ENCODE measurements at places on chromosomes 5 and 9.

GRCh38 chr5:526456-527088, 2.3 kb upstream of the SLC9A3 start:
- DNase-seq: no peak

DNA sequence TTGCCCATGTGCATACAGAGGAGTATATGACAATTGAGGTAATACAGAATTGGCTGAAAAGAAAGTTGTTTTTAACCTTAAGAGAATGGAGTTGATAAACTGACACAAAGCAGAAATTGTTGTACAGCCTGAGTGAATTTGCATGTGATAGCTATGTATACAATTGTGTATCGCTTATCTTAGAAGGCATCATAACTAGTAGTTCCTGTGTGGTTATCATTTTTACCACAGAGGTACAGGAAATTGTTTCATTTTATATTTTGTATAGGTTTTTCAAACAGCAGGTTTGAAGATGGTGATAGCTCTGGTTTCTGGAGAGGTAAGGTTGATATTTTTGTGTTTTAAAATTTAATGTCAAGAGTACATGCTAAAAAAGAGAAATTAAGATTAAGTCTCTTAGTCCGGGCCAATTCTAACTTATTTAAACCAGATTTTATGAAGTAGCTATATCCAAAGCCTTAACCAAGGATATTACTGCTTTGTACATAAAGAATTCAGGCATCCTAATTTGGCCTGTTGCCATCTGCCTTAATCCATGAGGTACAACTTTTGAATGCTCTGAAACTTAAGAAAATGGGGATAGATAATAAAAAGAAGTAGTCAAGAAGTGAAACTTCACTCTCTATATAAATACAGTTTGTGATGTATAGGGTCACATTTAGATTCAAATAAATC, 26.0 kb downstream of the DDX4 start:
- no peak for DNase-seq

GRCh38 chr5:140996060-140996459, 29.8 kb downstream of the PCDHAC2 start:
- peak; percentile 91 for DNase-seq

DNA sequence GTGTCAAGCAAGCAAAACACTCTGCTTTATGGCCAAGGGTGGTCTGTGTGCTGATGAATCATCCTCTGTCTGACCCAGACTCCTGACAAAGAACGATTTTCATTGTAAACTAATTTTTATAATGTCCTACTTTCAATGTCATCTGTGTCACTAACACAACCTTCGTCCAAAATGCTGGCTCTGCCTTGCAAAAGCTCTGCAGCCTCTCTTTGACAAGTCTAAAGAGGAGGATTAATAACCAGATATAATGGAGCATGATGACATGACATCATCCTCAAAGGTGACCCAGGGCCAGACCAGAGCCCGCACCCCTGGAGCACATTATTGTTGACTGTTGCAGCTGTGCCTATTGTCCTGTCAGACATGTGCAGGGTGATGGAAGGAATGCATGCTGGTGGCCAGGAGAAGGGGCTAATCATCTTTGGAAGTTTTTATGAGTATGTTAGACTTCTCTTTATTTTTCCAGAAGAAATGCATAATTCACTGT, 589.4 kb downstream of the NR2F1-AS1 start:
- no peak for DNase-seq

DNA sequence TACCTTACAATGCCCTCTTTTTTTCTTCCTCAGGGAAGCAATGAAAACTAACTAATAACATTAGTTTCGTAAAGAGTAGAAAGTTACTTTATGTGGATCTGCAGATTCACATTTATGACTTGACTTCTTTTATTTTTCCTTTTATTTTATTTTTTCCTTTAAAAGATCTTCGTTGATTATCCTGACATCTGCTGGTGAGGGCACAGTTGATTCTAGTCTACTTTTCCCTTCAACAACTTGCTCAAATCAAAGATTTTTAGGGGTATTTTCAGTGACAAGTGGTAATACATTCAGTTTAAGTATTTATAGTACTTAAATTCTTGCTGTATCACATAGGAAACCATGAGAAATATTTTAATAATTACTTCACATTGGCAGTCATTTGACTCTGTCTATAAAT, 4.9 kb downstream of the EDIL3 start:
- no peak for DNase-seq

GRCh38 chr9:123702483-123702882, 227.4 kb downstream of the DENND1A start:
- no peak for DNase-seq

DNA sequence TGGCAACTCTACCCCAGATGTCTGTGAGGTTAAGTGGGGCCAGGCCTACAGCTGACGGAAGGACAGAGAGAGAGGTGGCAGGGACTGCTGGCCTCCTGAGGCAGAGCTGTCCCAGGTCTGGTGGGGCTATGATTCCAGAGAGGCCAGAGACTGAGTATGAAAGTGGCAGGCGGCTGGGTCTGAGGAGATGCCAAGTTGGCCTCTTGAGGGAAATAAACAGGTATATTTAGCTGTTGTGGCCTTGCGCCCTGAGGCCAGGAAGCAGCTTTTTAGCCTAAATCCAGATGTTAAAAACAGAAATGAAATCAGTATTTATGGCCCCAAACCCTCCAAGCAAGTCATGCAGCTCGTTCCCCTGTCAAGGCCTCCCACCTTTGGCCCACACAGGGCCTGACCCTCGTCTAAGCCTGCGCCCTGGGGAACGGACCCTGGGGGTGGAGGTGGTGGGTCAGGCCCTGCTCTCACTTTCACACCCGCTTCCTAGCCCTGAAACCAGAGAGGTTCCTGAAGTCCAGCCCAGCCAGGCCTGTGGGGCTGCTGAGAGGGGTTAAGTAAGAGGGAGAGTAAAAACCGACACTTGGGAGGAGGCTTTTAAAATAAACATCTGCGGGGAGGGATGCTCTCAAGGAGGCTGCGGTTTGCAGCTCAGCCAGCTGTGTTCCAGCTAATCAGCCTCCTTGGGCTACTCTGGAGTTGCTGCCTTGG, 18.7 kb downstream of the PCDHGC5 start:
- no peak for DNase-seq

DNA sequence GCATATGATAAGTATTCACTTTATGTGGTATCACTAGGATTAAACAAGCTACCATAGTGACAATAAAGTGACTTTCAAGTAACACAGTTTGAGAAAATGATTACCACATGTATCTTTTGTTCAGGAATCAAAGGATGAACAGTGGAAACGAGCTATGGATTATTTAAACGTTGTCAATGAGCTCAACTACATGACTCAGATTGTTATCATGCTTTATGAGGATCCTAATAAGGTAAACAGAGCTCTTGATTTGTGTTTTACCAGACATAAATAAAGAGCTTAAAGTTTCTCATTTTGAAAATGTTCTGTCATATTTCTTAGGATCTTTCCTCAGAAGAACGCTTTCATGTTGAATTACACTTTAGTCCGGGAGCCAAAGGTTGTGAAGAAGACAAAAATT, 57.4 kb downstream of the PPIP5K2 start:
- DNase-seq: no peak

- no peak for DNase-seq
Observed at GRCh38 chr5:62124266-62124665, 181.7 kb upstream of the KIF2A start.

DNA sequence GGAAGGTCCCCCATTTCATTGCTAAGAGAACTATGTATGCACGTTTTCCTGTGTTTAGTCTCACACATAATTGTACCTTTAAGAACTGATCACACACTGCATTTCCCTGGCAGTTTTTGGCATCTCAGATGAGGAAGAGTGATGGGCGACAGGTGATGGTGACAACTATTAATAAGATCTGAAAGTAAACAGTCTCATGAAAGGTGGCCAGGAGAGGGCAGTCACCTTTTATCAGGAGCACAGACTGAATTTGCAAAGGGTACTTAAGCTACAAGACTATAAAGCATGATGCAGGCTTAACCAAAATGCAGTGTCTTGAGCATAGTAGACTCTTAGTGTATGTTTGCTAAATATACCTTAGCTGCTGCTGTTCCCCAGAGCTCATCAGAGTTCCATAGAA, 91.5 kb downstream of the GHR start:
- no peak for DNase-seq

- DNase-seq: no peak
Observed at GRCh38 chr5:57215629-57216195, 41.9 kb downstream of the GPBP1 start.

- DNase-seq: peak; percentile 59
Observed at GRCh38 chr5:65213921-65214525, 267.7 kb downstream of the ADAMTS6 start.

DNA sequence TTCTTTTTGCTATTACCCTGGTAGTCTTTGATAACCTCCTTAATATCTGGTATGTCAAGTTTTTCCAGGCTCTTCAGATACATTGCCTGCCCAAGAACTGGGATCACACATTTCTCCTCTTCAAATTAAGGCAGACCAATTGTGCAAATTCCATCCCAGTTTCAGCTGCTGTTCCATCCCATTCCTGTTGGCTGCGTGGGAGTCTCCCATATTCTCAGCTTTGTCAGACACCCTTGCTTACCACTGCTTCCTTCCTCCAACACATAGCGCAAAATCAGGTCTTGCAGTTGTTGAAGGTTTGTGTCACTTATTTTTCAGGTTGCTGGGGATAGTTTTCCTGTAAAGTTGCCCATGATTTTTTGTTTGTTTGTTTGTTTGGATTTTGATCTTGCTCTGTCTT, 15.2 kb downstream of the HCN1 start:
- DNase-seq: no peak

GRCh38 chr5:91132550-91132949, 250.6 kb downstream of the ARRDC3 start:
- DNase-seq: no peak

GRCh38 chr5:61386045-61386800, 54.2 kb downstream of the ZSWIM6 start:
- no peak for DNase-seq

DNA sequence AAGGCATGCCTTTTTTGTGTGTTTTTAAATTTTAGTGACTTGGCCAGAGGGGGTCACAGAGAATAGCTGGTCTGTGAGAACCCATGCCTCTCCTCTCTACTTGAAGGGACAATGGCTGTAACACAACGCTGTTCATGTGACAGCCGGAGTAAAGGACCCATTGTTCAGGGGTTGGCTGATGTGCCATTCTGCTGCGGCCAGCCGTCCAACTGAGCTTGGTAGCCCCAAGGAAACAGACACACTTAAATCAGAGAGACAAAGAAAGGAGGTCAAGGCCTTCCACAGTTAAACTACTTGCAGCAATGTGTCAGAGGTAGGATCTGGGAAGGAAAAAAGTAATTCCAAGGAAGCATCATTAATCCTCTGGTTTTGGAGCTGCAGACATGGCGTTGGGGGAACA, 8.1 kb downstream of the MEGF10 start:
- DNase-seq: no peak

DNA sequence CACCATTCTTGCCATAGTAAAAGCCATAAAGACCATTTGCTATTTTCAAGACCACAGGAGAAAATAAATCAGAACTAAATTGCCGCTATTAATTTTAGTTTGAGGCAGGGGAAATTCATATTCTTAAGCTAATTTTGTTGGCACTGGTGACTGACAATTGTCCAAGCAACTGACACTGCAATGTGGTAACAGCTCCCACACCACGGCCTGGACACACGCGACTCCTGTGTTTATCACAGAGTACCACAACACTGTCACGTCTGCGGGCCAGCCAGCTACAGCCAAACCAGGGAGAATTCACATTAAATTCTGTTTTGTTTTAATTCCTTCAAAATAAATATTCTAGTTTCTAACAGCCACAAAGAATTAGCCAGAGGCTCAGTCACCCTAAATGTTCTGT, 481.9 kb downstream of the CTNND2 start:
- DNase-seq: no peak

- no peak for DNase-seq
Observed at GRCh38 chr9:136058801-136059302, 36.2 kb downstream of the NACC2 start.

DNA sequence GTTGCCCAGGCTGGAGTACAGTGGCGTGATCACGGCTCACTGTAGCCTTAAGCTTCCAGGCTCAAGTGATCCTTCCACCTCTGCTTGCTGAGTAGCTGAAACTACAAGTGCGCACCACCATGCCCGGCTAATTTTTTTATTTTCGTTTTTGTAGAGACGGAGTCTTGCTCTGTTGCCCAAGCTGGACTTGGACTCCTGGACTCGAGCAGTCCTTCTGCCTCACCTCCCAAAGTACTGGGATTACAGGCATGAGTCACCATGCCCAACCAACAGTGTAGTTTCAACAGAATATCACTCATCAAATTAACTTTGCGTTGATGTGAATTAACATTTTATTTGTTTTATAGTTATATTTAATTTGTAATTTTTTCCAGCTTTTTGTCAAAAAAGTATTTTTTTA, 45.3 kb downstream of the WDR70 start:
- no peak for DNase-seq

- no peak for DNase-seq
Observed at GRCh38 chr9:16484744-16485143, 385.7 kb downstream of the BNC2 start.

GRCh38 chr9:100499460-100499859, 26.5 kb downstream of the TMEFF1 start:
- DNase-seq: no peak

DNA sequence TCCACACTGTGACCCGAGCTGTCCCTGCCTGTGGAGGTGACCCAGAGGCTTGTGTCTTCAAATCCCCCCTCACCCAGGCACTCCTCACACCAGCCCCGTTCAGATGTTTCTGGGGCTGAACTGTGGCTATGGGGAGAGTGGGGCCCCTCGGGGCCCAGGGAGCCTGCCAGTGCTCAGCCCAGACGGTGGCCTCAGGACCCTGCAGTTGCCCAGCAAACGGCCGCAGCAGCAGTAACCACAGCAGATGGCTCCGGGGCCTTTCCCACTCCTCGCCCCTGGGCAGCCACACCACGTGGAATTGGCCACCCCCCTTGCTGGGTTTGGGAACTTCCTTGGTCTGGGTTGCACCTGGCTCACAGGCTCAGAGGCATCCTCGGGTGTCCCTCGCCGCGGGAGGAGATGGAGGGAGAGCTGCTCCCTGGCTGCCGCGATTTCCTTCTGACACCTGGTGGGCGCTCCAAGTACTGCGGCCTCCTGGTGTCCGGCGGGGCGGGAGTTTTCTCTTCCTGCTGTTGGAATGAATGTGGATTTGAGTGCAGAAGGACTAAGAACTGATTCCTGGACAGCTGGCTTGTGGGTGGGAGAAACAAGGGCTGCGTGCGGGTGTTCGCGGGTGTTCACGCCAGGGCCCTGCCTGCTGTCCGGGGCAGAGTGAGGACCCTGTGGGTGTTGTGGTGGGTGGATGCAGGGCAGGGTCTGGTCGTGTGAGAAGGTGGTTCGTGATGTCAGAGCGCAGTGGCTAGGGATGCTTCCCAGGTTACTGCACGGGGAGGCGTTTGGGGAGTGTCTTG, 97.5 kb downstream of the COL5A1 start:
- DNase-seq: peak; percentile 74

DNA sequence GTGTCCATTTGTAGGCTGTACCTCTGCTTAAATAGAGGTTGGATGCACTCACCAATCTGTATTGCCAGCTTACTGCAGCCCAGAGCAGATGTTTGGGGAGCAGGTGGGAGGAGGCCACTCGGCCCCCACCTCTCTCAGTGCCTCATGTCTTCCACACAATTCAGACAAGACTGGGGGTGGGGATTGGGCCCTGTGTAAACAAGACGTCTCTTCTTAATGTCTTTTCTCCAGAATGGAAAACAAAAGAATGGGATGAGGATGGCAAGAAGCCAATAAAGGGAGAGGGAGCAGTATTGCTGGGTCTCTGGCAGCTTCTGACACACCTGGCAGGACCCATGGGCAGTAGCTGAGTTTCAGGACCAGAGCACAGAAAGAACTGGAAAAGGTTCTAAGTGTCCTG, 64.9 kb downstream of the SIL1 start:
- no peak for DNase-seq

Measured in A673 (cell line).